ENCODE measurements at places on chromosomes 1 and 21.

DNA sequence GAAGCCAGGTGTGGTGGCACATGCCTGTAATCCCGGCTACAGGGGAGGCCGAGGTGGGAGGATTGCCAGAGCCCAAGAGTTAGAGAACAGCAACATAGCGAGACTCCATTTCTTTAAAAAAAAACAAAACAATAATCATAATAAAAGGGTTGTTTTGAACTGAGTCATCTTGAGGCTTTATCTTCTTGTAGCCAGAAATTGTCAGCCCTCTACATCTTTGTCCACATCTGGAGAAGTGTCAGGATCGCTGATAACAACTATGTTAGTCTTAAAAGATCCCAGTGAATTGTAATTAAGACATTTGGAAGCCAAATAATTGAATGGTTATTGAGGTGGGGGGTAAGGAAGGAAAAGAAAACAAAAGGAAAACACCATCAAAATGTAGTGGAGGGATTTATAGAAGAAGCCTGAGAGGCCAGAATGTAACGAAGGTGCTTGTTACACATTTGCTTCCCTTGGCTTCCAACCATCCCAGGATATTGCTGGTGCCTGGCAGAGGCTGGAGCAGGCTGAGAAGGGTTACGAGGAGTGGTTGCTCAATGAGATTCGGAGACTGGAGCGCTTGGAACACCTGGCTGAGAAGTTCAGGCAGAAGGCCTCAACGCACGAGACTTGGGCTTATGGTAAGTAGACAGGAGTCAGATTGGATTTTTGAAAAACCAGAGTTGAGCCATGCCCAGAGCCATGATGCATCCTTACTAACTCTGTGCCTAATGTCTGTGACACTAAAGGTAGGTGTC lies 52.5 kb upstream of the MTR start:
- DNase-seq: no peak

DNA sequence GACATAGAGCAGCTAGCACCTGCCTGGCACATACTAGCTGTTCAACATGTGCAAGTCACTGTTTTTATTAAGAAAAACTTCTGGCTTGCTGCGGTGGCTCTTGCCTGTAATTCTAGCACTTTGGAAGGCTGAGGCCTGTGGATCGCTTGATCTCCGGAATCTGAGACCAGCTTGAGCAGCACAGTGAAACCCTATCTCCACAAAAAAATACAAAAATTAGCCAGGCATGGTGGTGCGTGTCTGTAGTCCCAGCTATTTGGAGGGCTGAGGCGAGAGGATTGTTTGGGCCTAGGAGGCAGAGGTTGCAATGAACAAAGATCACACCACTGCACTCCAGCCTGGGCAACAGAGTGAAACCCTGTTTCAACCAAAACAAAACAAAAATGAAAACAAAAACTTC lies 27.7 kb upstream of the C8B start:
- no peak for DNase-seq

GRCh38 chr1:220652995-220653394 lies 37.2 kb upstream of the C1orf115 start:
- no peak for DNase-seq

- DNase-seq: no peak
Observed at GRCh38 chr1:212864201-212864600, 6.1 kb downstream of the FLVCR1 start.

DNA sequence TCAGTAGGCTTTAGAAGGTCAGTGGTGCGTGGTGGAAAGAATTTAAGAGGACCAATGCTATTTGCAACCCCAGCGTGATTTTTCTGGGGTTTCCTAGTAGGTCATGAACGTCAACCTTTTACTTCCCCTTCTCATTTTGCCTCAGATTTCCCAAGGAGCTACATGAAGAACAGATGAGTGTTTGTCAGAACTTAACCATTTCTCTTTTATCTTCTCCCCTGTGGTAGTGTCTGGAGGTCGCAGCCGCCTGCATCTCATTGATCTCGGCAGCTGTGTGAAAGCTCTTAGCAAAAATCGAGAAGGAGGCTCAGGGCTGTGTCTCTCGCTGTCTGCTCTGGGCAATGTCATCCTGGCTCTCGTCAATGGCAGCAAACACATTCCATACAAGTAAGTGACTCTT lies 491.1 kb downstream of the KIF26B start:
- no peak for DNase-seq

DNA sequence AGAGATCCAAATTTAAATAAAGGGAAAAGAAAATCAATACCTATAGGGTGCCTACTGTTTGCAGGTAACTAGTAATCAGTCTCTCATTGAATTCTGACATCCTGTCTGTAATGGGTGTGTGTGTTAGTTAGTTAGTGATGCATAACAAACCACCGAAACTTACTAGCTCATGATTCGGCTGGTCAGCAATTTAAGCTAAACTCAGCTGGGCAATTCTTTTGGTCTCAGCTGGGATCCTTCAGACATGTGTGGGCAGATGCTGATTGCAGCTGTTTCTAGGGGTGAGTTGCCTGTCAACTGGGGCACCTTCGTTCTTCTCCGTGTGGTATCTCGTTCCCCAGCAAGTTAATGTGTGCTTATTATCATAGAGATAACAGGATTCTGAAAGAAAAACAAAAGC lies 40.2 kb upstream of the ZNF124 start:
- no peak for DNase-seq

- no peak for DNase-seq
Observed at GRCh38 chr1:93339171-93339697, 6.5 kb upstream of the DR1 start.

DNA sequence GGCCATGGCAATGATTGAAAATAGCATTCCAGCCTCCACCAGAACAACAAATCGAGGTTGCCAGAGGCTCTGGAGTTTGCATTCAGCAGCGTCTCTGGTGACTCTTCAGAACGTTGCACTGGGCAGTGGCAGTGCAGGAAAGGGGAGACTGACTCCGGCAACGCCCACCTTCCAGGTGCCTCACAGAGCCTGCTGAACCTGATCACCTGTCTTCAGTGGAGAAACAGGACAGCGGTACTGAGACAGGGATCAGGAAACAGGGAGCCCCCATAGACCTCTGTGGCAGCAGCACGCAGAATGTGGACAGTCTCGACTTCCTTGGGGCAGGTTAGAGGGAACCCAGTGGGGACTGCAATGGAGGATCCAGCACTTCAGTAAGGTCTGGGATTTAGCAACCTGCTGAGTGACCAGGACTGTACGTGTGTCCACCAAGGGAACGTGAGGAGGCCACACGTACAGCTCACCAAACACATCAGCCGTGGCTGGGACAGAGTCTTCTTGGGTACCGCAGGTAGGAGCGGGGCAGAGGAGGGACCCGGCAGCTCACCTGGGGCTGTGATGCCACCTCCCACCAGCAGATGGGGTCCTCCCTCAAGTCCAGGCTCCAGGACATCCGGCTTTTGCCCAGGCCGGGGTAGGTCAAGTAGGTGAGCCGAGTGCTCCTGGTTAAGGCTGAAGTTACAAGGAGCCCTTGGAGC lies 128.6 kb downstream of the PRDM2 start:
- DNase-seq: no peak

DNA sequence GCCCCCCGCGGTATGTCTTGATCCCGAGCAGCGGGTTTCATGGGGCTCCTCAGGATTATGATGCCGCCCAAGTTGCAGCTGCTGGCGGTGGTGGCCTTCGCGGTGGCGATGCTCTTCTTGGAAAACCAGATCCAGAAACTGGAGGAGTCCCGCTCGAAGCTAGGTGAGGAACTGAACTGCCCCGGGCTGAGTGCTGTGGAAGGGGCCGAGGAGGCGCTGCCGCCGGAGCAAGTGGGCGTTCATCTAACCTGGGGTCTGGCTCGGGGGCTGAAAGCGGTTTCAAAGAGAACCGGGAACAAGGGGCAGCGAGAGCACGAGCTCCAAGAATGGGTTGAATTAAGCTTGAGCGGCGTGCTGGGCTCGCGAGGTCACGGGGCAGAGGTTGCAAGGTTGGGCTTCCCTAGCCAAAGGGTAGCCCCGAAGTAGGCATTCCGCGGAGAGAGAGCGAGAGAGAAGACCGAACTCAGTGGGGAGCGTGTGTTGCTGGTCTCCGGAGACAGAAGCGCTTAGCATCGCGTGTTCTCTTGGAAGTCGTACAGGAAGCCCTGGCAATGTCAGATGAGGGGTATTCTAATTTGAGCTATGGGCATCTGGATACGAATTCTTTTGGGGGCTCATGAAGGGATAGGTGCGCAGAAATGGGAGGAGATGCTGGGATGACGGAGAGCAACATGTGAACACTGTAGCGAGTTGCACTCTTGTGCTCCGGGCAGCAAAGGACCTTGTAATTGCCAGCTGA lies 732 bp downstream of the HS2ST1 start:
- peak; percentile 59 for DNase-seq
